Stimulated activated CD4-positive, alpha-beta T cell treated with anti-CD3 and anti-CD28 coated beads, TNF-alpha, amount 100 ng/mL, for 24 hours (primary cell): ENCODE measurements at places on chromosomes 11 and 22.

GRCh38 chr11:111726301-111726713 lies 39.9 kb downstream of the PPP2R1B start:
- DNase-seq: no peak

GRCh38 chr11:63459586-63459985 lies 31.4 kb downstream of the PLAAT5 start:
- DNase-seq: no peak

DNA sequence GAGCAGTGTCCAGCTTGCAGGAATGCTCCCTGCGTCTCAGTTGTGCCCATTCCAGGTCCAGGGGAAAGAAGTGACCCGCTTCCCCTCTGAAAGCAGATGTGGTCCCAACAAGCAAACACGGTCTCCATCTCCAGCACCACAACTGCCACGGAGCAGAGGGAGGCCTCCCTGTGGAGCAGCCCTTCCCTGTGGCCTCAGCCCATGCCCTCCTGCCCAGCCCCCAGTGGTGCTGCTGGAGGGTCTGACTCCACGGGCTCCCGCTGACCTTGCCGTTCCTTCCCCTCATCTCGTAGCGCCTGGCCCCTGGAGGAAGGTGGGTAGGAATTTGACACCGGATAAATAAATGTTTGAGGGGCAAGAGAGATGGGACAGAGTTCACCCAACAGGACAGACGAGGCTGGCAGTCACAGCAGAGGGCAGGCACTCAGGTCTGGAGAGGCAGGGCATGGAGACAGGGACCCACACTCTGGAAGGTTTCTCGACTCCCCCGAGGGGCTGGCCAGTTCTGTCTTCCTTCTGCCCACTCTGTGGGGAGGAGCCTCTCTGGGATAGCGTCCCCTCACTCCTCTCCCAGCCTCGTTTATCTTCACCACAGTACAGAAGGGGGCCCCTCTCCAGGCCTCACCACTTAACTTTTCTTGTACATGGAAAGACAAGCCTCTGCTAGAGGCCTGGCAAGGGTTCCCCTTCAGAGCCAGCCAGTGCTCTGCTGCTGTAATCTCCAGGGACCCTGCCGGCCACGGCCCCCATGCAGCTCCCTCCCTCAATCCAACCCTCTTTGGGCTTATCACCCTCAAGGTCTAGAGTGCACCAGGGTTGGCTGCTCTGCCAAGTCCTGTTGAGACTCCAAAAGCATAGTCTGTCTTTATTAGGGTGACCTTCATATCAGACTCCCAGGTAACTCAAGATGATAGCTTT lies 7.5 kb upstream of the ST3GAL4 start:
- no peak for DNase-seq

DNA sequence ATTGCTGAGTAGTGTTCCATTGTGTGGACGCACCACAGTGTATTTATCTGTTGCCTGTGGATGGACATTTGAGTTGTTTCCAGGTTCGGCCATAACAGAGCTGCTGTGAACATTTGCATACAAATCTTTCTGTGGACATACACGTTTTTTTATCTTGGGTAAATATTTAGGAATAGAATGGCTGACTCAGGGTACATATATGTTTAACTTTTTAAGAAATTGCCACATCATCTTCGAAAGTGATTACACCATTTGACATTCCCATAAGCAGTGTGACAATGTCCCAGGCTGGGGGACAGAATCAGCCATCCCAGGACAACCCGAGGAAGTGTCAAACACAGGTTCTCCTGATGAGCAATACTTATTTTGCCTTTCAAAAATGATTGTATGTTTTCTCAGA lies 87.9 kb downstream of the OSBP2 start:
- DNase-seq: no peak

DNA sequence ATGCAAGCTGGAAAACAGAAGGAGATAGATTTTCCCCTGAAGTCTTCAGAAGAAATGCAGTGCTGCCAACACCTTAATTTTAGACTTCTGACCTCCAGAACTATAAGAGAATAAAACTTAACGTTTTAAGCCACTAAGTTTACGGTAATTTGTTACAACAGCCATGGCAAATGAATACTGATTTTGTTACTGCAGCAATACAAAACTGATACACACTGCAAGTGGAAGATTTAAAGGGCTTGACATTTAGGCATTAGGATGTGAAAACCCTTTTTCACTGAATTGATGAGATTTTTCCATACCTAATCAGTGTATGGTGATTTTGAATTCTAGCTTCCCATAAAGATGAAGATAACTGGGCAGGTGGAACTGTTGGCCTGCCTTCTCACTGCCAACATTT lies 22.1 kb upstream of the LMO2 start:
- DNase-seq: no peak

GRCh38 chr11:134731213-134731961 lies 319.3 kb upstream of the B3GAT1 start:
- no peak for DNase-seq

- DNase-seq: no peak
Observed at GRCh38 chr11:73629907-73630306, 16.5 kb upstream of the PLEKHB1 start.

GRCh38 chr22:27810609-27811151 lies 9.1 kb upstream of the MN1 start:
- no peak for DNase-seq

DNA sequence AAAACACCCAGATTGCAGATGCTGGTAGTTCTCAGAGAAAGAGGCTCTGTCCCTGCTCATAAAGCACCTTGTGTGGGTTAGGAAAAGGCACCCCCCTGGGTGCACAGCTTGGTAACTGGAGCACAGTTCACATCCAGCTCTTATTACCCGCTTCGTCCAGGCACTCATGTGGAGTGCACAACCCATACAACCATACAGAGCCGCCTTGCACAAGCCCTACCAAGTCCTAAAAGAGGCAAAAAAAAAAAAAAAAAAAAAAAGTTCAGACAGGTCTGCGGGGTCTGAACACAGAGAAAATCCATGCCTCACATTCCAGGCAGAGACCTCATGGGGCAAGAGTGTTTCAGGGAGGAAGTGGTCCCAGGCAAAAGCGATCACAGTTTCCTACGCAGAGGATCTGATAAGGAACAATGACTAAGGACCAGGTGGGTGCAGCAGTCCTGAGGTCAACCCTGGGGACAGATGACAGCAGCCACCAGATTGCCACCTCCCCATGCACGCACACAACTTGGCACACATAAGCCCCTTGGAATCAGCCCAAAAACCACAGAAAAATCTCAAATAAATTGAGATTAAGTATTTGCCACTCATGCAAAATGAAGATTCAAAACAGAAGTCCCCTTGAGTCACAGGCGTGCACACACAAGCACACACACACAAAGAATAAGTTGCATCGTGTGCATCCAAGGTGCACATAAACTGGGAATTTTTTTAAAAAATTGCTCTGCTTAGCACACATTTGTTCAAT lies 12.3 kb downstream of the MB start:
- no peak for DNase-seq

GRCh38 chr22:44543781-44544477 lies 45.9 kb upstream of the RTL6 start:
- DNase-seq: no peak

DNA sequence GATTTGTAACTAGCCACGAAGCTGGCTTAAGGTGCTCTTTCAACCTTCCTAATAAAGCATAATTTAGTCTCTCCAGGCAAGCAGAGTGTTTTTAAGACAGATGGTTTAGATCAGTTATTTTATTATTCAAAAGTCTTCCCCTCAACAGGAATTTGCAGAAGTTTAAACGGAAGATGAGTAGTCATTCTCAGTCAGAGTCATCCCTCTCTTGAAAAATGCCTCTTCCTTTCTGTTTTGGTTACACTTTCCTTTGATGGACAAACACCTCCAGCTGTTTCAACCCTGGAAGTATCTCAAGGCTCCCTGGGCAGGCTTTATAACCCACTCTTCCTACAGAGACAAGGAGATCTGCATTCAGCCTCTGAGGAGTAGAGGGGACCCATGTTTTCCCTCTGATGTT lies 60.3 kb upstream of the POU2AF2 start:
- no peak for DNase-seq

GRCh38 chr11:94788396-94788795 lies 20.2 kb downstream of the AMOTL1 start:
- DNase-seq: no peak

DNA sequence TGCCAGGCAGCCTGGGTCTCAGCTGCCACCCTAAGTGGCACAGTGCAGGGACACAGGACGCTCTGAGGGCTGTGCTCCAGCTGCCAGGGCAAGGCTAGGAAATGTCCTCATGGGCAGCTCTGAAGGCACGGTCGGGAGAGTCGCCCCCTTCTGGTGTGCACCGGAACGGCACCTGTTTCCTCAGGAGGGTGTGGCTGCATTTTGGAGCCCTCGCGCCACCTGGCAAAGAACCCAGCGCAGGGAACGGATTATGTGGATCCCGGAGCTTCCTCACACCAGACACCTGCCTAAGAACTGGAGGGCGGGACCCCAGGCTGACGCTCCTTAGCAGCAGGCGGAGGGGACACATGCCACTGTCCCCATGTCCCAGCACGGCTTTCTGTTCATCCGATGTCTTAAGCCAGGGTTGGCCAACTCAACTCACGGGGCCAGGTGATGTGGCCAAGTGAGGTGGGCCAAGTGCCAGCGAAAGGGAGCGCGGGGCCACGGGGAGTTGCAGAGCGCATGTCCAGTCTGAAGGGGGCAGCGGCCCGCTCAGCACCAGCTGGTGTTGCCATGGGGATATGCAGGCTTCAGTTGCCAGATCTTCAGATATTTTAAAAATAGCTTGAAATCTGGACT lies 5.1 kb upstream of the SLC22A8 start:
- no peak for DNase-seq

DNA sequence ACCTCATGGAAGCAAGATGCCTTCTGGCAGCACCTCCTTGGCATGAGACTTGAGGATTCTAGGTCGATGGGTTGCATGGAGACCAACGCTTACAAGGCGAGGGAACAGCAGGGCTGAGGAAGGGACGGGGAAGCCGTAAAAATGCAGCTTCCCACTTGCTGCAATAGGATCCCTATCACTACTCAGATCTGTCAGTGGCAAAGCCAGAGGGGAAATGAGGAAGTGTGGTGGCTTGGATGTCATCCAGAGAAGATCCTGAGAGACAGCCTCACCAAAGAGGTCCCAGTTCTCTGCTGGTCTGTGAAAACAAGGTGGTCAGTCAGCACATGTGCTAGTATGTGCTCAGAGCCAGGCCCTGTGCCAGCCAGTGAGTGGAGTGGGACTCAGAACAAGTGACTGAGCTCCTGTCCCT lies 22.2 kb downstream of the CYB5R2 start:
- DNase-seq: no peak

GRCh38 chr22:28711341-28711740 lies 30.3 kb downstream of the CHEK2 start:
- DNase-seq: no peak

DNA sequence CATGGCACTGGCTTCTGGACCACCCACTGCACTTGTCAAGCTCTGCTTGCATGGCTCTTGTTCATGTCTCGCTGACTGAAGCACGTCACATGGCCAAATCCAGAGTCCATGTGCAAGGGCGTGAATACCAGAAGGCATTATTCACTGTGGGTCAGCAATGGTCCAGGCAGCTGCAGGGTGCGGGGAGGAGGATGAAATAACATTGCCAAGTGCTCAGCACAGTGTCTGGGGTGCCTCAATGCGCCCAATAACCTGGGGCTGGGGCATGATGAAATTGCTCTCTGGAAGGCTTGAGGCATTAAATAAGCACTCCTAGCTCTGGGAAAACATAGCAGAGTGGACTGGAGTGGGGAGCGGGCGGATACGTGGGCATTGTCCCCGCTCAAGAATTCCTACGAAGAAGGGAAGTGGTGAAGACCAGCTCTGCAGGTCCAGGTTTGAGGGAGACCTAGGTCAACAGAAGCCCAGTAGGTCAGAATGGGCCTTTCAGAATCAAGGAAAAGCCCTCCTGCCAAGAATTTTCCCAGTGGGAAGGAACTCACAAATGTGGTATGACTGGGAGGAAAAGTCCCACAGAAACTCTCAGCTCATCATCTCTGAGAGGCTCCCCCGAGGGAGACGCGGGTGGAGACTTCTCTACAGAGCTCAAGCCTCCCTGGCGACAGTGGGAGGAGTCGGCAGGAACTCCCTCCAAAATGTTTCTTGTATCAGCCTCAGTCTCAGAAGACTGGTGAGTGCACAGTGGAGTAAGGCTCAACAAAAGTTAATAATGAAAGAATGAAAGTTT lies 15.3 kb upstream of the ACCSL start:
- DNase-seq: no peak

DNA sequence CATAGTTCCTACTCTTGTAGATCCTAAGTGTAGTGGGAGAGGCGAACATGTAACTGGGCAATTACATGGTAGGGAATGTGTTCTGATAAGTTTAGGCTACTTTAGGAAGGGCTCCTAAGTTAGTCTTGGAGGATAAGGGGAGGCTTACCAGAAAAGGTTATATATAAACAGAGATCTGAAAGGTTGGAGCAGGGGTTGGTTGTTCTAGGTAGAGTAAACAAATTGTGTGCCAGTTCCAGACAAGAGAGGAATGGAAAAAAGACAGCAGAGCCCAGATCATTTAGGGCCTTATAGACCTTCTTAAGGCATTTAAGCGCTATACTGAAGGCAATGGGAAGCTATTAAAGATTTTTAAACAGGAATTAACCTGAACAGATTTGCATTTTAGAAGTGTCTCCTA lies 74.4 kb downstream of the TRIM44 start:
- no peak for DNase-seq

- no peak for DNase-seq
Observed at GRCh38 chr11:66112041-66112491, 42.0 kb downstream of the PACS1 start.

GRCh38 chr11:12706545-12707499 lies 32.6 kb downstream of the TEAD1 start:
- no peak for DNase-seq

- no peak for DNase-seq
Observed at GRCh38 chr11:77142091-77142975, 14.3 kb downstream of the MYO7A start.

- no peak for DNase-seq
Observed at GRCh38 chr22:48554893-48555572, 1272.6 kb downstream of the BRD1 start.

DNA sequence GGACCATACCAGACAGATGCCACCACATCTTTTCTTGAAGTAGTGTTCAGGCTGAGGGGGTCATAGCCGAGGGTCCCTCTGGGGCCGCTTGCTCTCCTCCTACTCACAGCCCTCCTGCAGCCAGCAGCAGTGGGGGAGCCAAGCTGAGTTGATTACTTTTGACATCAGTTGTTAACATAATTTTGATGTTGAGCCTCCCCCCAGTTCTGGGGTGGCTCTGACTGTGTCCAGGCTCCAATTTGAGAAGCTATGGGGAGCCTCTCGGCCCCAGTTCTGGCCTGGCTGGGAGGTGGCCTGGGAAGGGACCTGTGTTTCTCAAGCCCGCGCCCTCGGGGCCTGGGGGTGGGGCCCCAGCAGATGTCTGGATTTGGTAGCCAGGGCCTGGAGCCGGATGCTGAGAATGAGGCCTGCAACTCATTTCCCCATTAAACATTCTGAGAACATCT lies 47.9 kb downstream of the KCNQ1OT1 start:
- DNase-seq: no peak
